Stimulated activated CD8-positive, alpha-beta memory T cell treated with anti-CD3 and anti-CD28 coated beads, Interleukin-2, amount 100 ng/mL, for 1 hour (primary cell): ENCODE measurements at places on chromosomes 16 and 17.

DNA sequence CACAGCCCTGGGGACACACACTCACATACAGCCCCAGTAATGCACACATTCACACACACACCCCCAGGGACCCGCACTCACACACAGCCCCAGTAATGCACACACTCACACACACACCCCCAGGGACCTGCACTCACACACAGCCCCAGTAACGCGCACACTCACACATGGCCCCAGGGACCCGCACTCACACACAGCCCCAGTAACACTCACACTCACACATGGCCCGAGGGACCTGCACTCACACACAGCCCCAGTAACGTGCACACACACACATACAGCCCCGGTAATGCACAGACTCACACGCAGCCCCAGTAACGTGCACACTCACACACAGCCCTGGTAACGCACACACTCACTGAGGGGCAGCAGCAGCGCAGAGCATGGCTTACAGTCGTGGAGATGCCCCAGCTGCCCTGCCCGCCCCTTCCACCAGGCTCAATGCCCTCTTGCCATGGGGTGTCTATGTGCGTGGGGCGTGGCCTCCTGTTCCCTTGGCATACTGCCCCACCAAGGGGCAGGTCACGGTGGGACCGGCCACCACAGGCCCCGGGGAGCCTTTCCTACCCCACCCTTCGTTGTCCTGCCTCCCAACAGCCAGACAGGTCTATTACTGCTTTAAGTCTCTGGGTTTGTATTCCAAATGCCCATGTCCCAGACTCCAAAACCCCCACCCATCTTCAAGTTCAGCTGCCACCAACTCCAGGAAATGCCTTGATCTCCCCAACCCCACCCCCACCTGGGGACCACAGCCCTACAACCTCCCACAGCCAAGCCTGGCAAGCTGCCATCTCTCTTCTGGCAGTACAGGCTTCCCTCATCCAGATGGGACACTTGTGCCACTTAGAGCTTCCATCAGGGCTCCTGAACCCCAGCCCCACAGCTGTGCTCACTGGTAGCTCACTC is 2.7 kb downstream of the CCDC102A start:
- DNase-seq = no peak

- no peak for DNase-seq
Observed at GRCh38 chr16:2388139-2388874, 40.9 kb upstream of the CCNF start.

DNA sequence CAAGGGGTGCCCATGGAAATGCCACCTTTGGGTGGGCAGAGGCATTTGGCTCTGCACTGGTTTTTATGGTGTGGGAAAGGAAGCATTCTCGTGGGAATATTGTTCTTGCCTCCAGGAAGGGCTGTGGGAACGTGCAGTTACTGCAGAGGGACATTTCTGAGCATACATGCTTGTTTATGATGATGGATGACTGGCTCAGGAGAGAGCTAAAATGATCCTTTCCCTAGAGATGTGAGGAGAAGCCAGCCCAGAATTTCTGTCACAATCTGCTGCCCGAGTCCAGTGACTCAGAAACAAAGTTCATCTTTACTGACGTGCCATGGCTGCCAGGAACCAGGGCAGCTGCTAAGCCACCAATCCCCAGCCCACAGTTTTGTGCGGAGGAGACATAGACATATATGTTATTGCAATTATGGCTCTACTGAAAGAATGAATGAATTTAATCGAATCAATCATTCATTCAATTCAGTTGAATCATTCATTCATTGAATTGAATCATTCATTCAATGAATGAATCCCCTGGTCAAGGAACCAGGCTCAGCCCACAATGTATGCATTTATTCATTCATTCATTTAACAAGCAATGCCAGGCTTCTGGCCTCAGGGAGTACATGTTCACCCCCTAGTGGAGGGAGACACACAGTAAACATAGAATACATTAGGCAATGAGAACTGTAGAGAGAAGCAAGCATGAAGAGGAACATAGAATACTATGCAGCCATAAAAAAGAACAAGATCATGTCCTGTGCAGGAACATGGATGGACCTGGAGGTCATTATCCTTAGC is 414.4 kb upstream of the HSBP1 start:
- no peak for DNase-seq

- DNase-seq = no peak
Observed at GRCh38 chr17:4443476-4443875, 9.7 kb downstream of the SPNS3 start.

DNA sequence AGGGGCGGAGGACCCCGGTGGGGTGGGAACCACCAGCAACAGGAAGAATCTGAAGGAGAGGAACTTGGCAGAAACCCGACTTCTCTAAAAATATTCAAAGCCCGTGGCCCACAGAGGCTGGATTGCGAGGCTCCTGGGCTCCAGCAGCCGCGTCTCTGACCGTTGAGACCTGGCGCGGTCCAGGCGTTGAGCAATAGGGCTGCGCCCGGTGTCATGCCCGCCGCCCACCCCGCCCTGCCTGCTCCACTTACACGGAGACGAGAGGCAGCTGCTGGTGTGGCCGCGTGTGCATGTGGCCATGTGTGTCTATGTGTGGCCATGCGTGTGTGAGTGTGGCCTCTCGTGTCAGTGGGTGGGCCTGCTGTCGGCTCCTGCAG is 83.6 kb downstream of the IRF8 start:
- no peak for DNase-seq

DNA sequence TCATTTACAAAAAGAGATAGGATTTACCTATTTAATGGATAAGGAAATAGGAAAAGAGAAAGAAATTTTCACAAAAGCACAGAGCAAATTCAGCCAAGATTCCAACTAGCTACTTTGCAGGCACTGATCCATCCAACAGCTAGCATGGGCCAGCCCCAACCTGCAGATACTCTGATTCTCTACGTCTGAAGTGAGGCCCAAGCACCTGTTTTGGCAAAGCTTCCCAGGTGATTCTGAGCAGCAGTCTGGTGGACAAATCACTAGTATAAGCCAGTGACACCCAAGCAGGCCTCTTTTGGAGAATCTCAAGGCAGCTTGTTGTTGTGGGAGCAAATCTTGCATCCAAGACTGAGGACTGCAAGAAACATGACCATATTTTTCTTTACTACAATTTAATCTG is 20.9 kb upstream of the CALB2 start:
- DNase-seq = no peak

- DNase-seq = no peak
Observed at GRCh38 chr16:58499615-58500351, at the start of gene NDRG4. NDRG4 (plus strand) TSS chr16:58500143; CDS start chr16:58500249, 106 bp downstream.

GRCh38 chr16:2777231-2777902 is at the start of gene ELOB:
ELOB (minus strand) TSS chr16:2777280; CDS start chr16:2777239, 41 bp downstream.
- peak; percentile 80 for DNase-seq

- no peak for DNase-seq
Observed at GRCh38 chr16:56771558-56772279, 41.8 kb downstream of the NUP93 start.

GRCh38 chr17:70139449-70139993 is 29.8 kb upstream of the KCNJ2 start:
- DNase-seq = no peak

DNA sequence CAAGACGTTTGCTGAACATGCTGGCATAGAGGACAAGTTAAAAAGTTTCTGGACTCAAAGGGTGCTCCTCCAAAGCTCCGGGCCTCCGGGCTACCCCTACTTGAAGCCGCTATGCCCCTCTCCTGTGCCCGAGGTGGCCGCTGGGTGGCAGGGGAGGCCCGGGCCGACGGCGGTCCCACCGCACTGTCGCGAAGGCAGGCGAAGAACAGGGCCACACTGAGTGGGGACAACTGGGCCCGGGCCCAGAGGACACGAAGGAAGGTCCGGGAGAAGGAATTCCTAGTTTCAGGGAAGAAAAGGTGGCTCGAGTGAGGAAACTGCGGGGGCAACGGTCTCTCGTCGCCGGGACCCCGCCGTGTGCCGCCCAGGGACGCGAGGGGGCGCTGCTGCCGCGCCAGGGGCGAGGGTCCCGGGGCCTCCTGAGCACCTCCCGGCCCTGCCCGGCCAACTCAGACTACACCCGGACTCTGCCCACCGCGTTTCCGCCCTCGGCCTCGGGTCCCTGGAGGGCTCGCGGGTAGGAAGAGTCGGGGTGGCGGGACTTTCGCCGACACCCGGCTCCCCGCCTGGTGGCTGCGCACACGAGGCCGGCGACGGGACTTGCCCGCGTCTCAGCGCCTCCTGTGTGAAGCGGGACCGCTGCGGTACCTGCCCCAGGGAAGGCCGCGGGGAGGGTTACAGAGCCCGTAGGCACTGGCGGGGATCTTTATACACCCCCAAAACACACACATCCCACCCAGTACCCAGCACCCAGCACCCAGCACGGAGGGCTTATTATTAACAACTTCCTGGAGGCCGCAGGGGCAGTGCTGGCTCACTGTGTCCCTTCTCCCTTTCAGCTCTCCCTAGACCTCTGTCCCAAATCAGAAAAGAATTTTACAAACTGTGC is 772 bp upstream of the CHCT1 start:
- peak; percentile 52 for DNase-seq

DNA sequence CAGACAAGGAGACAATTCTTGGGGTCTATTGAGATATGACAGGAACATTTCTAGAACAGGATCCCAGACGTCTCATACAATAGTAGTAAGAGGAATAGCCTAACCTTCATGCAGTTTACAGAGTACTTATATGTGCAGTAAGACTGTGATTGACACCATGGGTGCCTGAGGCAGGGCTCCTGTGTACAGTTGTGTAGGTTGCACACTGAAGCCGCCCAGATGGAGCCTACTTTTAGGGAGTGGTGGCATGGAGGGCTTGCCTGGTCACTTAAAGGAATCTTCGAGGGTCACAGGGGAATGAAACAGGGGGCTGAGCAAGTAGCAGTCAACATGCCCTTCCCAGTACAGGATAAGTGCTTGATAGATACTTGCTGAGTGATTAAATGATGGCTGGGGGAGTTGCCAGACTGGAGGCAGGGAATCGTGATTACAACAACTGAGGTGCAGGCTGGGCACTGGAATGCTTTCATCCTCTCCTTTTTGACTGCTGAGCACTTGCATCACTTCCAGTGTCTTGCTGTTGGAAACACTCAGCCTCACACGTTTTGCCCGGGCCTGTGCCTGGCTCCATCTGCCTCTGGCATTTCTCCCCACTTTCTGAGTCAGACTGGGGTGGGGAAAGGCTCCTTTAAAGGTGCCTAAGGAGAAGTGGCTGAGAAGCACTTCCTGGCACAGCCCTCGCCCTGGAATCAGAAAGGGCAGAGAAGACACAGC is 71.0 kb downstream of the COPRS start:
- DNase-seq = no peak

DNA sequence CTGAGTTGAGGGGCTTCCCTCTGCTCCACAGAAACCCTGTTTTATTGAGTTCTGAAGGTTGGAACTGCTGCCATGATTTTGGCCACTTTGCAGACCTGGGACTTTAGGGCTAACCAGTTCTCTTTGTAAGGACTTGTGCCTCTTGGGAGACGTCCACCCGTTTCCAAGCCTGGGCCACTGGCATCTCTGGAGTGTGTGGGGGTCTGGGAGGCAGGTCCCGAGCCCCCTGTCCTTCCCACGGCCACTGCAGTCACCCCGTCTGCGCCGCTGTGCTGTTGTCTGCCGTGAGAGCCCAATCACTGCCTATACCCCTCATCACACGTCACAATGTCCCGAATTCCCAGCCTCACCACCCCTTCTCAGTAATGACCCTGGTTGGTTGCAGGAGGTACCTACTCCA is 26.0 kb downstream of the STH start:
- no peak for DNase-seq

- DNase-seq = no peak
Observed at GRCh38 chr17:67375716-67376115, 1.4 kb upstream of the PITPNC1 start.

- DNase-seq = no peak
Observed at GRCh38 chr16:68659412-68660358, 14.6 kb downstream of the CDH3 start.

DNA sequence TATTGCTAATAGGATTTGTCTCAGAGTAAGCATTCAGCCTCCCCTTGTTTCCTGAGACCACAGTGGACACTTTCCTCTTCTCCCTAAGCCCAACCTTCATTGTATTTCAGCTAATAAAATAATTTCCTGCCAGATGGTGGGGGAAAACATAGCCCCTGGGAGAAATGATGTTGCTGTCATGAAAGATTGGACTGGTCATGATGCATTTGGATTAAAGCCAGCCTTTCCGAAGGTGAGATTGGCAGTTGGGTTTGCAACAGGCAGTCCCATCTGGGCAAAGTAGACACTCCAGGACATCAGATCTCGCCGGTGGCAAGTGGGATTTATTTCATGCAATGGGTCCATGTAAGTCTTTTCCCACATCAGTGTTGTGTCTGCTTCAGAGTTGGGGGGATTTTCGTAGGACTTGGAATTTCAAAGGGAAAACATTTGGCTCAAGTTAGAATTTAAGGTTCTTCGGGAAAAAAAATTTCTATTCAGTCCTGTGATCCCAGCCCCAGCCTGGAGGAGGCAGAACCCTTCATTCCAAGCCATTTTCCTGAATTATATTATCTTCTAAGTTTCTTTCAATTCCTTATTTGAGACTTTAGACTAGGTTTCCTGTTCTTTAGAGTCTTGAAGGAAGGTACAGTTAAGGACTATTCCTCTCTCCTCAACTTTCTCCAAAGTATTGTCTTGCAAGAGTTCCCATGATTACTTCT is 391.7 kb downstream of the XYLT1 start:
- no peak for DNase-seq
